ENCODE measurements at places on chromosomes 6 and 20.

GRCh38 chr6:37696841-37697662 lies 631 bp downstream of the MDGA1 start:
- no peak for DNase-seq

GRCh38 chr20:25077610-25078169 lies 4.3 kb downstream of the VSX1 start:
- no peak for DNase-seq

DNA sequence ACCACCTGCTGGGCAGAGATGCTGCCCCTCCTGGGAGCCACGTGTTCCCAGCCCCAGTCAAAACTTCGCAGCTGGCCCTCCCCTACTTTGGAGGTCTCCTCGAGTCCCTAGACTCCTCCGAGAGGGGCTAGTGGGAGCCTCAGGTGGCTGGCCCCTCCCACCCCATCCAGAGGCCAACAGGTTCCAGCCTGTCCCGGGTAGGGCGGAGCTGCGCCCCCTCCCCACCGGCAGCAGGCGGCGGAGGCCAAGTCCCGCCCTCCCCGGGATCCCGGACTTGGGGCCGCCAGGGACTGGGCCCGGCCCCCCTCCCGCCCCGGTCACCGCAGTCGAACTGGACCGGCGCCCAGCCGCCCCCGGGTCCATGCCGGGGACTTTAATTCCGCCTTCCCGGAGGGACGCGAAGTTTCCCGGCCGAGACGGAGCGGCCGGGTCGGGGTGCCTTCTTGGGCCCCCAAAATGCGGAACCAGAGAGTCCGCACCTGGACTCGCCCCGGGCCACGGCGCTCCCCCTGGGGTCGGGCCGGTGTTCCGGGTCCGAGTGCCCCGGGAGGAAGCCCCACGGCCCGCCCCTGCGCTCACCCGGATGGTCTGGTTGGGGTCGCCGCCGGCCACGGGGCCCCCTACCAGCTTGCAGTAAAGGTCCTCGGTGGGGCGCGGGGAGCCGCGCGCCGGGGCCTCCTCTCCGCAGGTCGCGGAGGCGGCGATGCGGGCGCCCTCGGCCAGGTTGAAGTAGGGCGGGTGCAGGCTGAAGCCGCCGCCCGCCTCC lies 559 bp downstream of the LAMA5 start:
- no peak for DNase-seq

- no peak for DNase-seq
Measured at GRCh38 chr6:149657441-149657840, 8.9 kb upstream of the KATNA1 start.

DNA sequence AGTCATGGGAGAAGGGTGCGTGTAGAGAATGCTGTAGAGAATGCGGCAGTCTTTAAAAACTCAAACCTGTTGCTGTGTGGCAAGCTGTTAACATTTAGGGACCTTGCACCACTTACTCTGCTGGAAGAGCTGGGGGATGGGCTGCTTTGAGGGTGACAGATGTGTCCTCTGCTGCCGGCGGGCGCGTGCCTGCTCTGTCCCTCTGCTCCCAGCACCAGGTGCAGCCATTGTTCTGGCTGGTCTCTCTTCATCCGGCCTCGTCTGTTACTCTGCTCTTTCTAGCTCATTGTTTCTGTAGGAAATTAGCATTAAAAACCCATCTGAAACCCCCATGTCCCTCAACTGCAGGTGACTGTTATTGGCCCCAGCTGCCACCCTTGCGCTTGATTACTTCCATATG lies 78.5 kb downstream of the CBFA2T2 start:
- DNase-seq, result no peak

DNA sequence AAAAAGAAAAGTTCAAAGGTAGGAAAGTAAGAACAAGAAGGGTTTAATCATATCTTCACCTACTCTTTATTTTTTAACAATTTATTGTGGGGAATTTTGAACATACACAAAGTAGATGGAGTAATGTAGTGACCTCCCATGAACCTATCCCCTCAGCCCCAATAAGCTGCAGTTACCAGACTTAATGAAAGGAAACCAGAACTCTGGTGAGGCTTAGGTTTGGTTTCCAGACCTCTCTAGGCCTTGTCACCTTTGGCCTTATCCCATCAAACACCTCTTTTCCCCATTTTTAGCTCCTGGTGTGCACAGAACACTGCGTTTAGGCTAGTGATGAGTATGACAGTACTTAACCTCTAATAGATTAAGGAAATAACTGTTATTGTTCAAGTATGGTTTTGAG lies 42.0 kb downstream of the CBFA2T2 start:
- DNase-seq, result no peak

- DNase-seq, result no peak
Measured at GRCh38 chr6:105785066-105785811, 300.9 kb upstream of the PRDM1 start.

DNA sequence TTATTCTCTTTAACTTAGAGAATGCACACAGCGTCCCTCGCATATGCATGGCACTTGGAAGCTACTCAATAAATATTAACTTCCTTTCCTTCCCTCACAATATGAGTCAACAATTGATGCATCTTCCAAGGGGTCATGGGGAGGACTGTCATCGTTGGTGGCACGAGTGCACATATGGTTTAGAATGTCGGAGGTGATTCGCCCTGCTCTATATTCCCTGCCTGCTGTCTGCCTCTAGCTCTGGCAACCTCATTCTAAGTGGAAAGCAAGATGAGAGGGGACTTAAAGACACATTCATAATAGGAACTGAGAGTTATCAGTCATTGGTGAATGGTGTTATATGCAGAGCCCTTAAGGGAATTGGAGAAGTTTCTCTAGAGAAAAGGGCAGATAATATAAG lies 44.6 kb downstream of the MAK start:
- DNase-seq, result no peak

DNA sequence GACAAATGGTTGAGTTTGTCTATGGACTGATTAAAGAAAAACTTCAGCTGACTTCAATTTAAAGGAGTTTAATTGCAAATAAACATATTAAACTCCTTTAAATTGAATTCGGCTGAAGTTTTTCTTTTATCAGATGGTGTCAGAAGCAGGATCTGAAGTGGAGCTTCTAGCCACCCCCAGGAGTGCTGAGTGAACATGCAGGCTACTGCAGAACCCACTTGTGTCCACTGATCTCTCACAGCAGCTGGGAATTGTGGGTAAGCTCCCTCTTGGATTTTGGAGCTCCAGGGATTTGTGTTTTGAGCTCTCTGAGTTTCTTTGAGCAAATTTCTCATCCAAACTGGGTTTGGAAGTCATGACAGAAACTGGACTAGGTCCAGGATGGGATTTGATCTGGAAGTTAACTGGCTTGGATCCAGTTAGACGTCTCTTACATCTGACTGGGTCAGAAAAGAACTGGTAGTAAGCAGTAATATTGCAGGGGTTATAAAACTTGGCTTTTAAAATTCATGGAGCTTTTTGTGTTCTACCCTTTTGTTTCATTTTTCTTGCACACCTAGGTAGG lies 95.8 kb upstream of the UST start:
- DNase-seq, result no peak

DNA sequence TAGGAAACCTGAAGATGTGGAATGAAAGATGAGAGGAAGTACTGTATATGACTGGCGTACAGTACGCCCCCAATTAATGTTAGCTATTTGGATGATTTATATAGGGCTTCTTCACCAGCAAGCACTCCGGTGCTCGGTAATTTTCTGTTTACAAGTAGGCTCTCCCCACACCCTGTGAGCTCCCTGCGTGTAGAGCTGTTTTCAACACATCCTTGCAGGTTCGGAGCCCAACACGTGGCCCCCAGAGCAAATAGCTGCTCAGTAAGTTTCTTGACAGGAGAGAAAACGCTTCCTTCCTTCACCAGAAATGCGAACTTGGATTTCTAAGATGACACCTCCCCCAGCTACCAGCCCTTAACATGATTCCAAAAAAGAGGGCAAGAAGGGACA lies 1.2 kb upstream of the RAB22A start:
- no peak for DNase-seq
